ENCODE measurements at places on chromosomes 5 and 9.
A peak's percentile ranks its signal among the peaks of the same experiment; 100 is the strongest.

DNA sequence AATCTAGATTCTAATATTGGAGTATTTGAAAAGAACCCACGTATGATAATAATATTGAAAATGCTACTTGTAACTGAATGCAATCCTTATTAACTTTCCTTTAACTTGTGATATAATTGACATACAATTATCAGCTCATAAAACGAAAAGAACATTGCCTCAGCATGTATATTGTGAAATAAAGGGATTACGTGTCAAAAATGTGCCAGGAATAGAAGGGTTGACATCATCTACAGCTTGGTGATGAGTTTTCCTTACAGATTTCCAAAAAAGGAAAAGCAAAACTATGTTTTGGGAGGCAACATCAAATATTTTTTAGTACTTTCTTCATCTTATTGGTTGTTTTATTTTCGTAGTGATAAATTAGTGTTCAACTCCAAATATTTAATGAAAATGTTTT lies 266.0 kb upstream of the PTGER4 start:
- no peak for DNase-seq

DNA sequence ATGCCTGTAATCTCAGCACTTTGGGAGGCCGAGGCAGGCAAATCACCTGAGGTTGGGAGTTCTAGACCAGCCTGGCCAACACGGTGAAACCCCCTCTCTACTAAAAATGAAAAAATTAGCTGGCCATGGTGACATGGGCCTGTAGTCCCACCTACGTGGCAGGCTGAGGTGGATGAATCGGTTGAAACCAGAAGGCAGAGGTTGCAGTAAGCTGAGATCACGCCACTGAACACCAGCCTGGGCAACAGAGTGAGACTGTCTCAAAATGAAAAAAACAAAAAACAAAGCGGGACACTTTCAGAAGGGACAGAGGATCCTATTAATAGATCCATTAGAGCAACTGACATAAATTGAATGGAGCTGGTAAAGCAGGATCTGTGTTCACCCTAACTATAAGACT lies 89.6 kb upstream of the SGCD start:
- DNase-seq: no peak

DNA sequence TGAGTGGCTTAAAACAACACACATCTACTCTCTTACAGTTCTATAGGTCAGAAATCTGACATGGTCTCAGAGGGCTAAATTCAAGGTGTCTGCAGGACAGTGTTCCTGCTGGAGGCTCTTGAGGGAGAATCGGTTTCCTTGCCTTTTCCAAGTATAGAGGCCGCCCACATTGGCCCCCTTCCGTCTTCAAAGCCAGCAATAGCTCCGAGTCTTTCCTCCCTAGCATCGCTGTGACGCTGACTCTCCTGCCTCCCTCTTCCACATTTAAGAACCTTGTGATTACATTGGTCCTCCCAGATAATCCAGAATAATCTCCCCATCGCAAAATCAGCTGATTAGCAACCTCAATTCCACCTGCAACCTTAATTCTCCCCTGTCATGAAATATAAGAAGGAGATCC lies 81.3 kb upstream of the IER5L start:
- DNase-seq: no peak

- no peak for DNase-seq
These were observed 26.9 kb downstream of the PTPA start for GRCh38 chr9:129138144-129138462.

DNA sequence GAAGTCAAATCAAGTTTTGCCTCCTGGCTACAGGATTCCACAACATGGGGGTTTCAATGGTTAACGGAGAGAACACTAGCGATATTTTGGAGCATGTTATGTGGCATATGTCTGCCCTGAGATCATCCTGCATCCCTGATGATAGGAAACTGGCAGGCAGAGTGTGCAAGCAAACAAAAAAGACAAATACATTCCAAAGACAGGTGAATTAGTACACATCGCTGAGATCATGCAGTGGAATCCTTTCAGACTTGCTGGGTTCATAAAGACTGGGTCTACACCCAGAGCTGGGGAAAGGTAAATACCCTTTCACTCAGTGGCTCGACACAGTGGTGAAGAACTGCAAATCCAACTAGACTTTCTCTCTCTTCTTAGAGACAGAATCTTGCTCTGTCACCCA lies 286.5 kb downstream of the EFNA5 start:
- no peak for DNase-seq

GRCh38 chr5:31771500-31771899 lies 132.6 kb downstream of the PDZD2 start:
- no peak for DNase-seq

DNA sequence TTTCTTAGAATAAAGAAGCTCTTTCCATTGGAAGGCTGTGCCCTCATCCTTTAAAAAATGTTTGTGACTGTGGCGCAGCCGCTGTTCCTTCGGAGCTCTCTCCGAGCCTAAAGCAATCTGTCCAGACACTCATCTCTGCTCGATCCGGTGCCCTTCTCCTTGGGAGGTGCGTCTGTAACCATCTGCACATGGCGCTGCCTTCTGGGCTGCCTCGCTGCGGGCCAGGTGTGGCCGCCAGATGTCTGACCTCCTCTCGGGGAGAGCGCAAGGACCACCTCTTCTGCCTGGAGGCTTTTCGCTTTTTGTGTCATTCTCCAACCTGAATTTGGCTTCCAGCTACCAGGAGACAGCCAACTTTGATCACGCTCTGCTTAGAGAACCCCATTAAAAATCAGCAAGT lies 153.4 kb upstream of the PTCH1 start:
- no peak for DNase-seq

- DNase-seq: no peak
These were observed 58.1 kb upstream of the KLF9 start for GRCh38 chr9:70472268-70473249.

GRCh38 chr9:128412120-128412790 lies 8.4 kb upstream of the CERCAM start:
- DNase-seq: no peak

GRCh38 chr5:132763181-132764036 lies 13.6 kb downstream of the SEPTIN8 start:
- DNase-seq: no peak

- no peak for DNase-seq
These were observed 17.5 kb upstream of the ECPAS start for GRCh38 chr9:111501648-111502047.

- no peak for DNase-seq
These were observed 158.4 kb upstream of the MPDZ start for GRCh38 chr9:13437866-13438265.

- DNase-seq: no peak
These were observed 28.1 kb upstream of the SH3PXD2B start for GRCh38 chr5:172482156-172483020.

DNA sequence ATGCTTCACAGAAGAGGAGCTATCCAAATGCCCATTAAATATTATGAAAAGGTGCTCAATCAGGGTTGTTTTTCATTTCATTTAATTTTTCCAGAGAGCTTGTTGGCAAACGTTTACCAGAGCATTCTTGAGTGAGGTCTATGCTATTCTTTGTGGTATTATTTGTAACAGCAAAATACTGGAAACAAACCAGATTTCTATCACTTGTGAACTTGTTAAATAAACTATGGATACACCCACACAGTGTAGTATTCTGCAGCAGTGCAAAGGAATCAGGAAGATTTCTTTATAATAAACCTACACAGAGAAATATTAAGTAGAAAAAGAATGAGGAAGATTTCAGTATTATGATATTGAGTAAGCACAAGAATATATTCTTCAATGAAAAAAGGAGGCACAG lies 15.0 kb upstream of the SLC1A1 start:
- DNase-seq: no peak

GRCh38 chr5:132456296-132456986 lies 34.1 kb downstream of the IRF1 start:
- DNase-seq: peak; percentile 43

DNA sequence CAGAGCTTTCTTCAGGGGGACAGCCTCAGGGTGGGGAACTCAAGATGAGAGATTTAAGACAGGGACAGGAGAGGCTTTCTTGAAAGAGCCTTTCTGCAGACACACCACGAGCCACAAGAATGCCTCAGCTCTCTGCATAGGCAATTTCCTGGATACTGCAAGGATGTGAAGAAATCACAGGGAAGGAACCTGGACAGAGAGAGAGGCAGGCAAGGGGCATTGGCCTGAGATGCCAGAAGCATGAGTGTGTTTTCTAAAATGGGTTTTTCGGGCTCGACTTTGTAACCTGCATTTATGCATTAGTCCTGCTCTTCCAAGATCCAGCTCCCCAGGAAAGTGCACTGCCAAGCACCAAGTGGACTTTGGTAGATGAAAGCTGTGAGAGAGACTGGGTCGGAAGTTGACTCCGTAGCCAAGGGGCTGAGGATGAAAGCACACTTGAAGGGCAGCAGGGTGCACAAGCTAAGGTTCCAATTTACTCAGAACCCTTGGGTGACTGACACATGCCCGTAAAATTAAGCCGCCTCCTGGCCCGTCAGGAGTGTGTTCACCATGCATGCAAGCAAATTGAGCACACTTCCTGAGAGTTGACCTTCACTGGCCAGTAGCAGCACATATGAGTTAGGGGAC lies 90.9 kb downstream of the CFAP90 start:
- DNase-seq: no peak

GRCh38 chr9:93451849-93452709 lies 594 bp downstream of the FAM120A start:
- DNase-seq: peak; percentile 27

DNA sequence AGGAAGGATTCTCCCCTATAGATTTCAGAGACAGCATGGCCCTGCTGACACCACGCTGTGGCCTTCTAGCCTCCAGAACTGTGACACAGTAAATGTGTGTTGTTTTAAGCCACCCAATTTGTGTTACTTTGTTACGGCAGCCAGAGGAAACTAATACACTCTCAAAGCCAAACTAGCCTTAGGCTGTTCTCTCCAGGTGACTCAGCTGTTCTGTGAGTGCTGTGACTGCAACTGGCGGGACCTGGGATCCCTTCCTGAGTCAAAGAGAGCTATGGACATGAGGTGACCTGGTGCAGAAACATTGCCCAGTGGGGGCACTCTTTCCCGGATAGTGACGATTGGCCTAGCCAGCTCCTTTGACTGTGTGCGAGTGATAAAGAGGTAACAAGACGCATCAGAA lies 14.0 kb upstream of the MLANA start:
- DNase-seq: no peak

- DNase-seq: no peak
These were observed 7.3 kb downstream of the ACER2 start for GRCh38 chr9:19416143-19416542.

DNA sequence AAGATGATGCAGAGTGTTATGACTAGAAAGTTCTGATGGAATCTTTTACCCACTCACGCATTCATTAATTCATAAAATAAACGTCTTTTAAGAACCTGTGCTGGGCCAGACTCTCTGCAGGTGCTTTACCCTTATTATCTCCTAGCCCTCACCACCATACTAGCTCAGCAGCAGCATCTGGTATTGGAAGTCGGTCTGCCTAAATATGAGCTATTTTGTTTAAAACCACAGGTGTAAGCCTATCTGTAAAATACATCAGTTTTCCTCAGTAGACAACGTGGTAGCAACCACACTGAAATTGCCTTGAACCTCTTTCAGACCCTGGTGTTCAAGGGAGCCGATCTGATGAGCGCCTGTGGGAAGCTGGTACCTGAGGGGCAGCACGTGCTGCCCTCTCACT lies 69.4 kb downstream of the PPIC start:
- no peak for DNase-seq

- no peak for DNase-seq
These were observed 192.4 kb downstream of the MEF2C start for GRCh38 chr5:88690409-88691229.

- DNase-seq: no peak
These were observed 64.9 kb upstream of the OSMR start for GRCh38 chr5:38780945-38781344.

DNA sequence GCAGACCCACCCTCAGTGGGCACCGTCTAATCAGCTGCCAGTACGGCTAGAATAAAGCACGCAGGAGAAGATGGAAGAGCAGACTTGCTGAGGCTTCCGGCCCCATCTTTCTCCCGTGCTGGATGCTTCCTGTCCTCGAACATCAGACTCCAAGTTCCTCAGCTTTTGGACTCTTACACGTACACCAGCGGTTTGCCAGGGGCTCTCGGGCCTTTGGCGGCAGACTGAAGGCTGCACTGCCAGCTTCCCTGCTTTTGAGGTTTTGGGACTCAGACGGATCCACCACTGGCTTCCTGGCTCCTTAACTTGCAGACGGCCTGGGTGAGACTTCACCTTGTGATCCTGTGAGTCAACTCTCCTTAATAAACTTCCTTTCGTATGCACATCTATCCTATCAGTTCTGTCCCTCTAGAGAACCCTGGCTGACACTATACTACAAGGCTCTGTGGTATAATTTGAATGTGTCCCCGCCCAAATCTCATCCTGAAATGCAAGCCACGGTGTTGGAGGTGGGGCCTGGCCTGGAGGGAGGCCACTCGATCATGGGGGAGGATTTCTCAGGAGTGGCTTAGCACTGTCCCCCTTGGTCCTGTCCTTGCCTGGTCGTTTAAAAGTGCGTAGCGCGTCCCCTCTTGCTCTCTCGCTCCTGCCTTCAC lies 31.1 kb upstream of the NRARP start:
- no peak for DNase-seq

- no peak for DNase-seq
These were observed 14.0 kb upstream of the LOX start for GRCh38 chr5:122091936-122092600.

DNA sequence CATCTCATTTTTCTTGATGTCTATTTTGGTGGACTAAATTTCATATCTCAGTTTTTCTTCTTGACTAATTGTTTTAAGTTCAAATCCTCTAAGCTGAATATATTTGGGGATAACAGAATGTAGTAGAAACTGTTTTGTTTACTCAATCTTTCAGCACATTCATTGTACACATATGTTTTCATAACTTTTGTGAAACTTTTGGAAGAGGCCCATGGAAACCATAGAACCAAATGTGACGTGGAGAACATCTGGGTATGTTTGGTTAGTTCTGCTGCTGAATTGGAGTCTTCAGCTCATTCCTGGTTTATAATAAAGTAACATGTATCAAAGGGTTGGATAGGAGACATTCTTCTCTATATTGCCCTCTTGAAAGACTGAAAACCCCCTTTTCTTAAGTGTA lies 88.4 kb downstream of the CCDC171 start:
- DNase-seq: no peak

GRCh38 chr9:124800306-124801259 lies 23.6 kb downstream of the OLFML2A start:
- DNase-seq: no peak

DNA sequence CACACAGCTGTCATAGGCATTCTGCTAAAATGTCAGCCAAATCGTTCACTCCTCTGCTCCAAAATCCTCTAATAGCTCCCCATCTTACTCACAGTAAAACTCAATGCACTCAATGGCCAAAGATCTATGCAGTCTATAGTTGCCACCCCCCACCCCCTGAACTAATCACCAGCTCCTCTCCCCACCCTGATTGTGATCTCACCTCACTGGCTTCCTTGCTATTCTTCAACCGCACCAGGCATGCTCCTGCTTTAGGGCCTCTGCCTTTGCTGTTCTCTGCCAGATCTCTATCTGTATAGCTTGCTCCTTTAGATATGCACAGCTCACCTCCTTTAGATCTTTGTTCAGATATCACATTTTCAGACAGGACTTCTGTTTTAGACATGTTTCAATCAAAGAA lies 33.2 kb upstream of the SNX2 start:
- no peak for DNase-seq

GRCh38 chr9:125984461-125984860 lies 237.3 kb downstream of the PBX3 start:
- DNase-seq: no peak

GRCh38 chr5:50352382-50352781 lies 88.7 kb downstream of the EMB start:
- DNase-seq: no peak
